ENCODE measurements at places on chromosomes 6 and 20. TPM values are rescaled to one million over a fixed set of nuclear protein-coding genes. Genes with fewer than 3 reads are reported as not detected.

Gene LY6G5C
- total RNA-seq, result 3.2 TPM

Gene ANKRD66
- not detected for total RNA-seq

DNA sequence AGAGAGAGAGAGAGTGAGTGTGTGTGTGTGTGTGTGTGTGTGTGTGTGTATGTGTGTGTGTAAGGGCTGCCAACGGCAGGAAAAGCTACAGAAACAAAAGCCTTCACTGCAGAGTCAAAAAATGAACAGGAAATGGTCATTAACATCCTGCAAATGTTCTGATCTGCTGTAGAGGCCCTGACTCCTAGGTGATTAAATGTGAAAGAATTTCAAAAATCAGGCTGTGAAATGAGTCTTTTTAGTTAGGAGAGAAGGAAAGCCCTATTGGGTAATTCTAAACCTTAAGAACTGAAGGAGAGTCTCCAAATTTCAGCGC lies 166.5 kb upstream of the MYLIP start:
- DNase-seq, result peak; percentile 80

- no peak for DNase-seq
Observed at GRCh38 chr6:110044622-110045021, 66.5 kb downstream of the GPR6 start.

GRCh38 chr6:136716917-136717715 lies 75.2 kb downstream of the MAP3K5 start:
- DNase-seq, result no peak

- no peak for DNase-seq
Observed at GRCh38 chr20:47379433-47380150, 23.1 kb upstream of the ZMYND8 start.

DNA sequence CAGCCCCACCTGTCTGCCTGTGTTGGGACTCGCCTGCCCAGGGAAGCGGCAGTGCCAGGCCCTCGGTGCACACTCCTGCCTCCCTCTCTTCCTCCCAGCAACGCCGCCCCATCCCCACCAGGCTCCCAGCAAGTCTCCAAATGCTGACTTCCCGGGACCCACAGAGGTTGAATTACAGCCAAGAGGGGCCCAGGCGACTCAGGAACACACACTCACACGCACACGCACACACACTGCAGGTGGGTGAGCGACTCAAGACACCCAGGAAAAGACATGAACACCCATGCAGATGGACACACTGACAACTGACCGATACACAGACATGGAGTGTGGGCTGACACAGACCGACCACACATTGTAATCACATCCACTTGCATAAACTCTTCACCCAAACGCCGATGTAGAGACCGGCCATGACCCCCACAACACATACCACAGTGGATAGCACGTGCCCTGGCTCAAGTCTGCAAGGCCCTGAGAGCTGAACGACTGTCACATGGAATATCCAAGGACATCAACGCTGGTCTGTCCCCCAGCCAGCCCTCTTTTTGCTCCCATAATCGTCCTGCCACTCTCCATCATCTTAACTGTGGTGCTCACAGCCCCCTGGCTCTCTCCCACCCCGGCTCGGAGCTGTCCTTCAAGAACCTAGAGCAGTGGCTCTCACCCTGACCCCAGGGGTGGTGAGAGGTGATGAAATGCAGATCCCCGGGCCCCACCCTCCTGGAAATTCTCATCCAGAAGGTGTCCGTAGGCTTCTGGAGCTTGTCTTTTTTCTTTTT lies 470 bp upstream of the FAM83C start:
- DNase-seq, result no peak
